ENCODE measurements at places on chromosomes 1 and 21.

- no peak for DNase-seq
These were observed 827 bp downstream of the OR2B11 start for GRCh38 chr1:247456914-247457639.

GRCh38 chr1:220809187-220809550 is 22.5 kb downstream of the MTARC1 start:
- DNase-seq: no peak

GRCh38 chr1:38025233-38025632 is 12.7 kb downstream of the UTP11 start:
- DNase-seq: no peak

DNA sequence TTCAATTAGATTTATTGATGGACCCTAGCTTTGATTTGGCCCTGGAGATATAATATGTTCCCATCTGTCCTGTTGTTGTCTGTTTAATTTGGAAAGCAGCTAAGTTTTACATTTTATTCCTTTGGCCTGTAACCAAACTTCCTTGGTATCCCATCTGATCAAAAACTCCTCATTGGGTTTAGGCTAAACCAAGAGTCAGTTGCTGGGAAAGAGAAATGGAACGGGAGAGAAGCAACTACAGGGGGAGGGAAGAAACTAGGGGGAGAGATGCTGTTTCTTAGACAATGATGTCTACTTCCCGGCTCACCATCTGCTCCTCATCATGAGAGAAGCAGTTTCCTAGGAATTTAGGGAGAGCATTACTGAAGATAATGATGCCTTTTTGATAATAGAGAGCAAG is 141.8 kb downstream of the SYT2 start:
- no peak for DNase-seq

DNA sequence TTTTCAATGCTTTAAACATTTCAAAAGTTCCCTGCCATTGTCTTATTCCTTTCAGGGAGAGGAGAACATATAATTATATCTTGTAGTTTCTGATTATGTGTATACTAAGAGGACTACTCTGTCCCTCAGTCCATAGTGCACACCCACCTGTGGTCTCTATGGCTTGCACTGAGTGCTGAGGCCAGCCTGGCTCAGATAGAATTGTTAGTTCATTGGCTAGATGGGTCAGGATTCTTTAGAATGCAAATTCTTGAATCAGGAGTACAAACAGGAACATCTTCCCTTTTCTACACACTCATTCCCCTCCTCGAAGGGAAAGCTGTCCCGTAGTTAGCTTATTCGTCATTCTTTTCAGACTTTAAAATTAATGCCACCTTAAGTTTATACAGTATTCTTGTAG is 8.2 kb downstream of the BACH1 start:
- no peak for DNase-seq

GRCh38 chr1:183588827-183589226 is 1.4 kb downstream of the NCF2 start:
- no peak for DNase-seq

- DNase-seq: no peak
These were observed 216.9 kb downstream of the MATN1 start for GRCh38 chr1:30506291-30507015.

DNA sequence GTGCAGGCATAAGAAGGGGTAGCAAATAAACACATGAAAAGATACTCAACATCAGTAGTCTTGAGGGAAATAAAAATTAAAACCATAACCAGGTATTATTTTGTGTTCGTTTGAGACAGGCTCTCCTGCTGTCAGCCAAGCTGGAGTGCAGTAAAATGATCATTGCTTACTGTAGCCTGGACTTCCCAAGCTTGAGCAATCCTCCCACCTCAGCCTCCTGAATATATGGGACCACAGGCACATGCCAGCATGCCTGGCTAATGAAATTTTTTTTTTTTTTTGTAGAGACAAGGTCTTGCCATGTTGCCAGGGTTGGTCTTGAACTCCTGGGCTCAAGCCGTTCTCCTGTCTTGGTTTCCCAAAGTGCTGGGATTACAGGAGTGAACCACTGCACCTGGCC is 108.0 kb downstream of the DNM3 start:
- DNase-seq: no peak

- peak; percentile 35 for DNase-seq
These were observed at the start of gene NADK for GRCh38 chr1:1777950-1778662. TSS of gene NADK (minus strand) at chr1:1778470. CDS start at chr1:1765406, 13,064 bp downstream.

- DNase-seq: no peak
These were observed 169.1 kb downstream of the C1orf21 start for GRCh38 chr1:184555665-184556641.

- DNase-seq: no peak
These were observed 1.6 kb upstream of the PIGK start for GRCh38 chr1:77220687-77221463.

- no peak for DNase-seq
These were observed 38.8 kb downstream of the TMEM53 start for GRCh38 chr1:44635439-44635838.

DNA sequence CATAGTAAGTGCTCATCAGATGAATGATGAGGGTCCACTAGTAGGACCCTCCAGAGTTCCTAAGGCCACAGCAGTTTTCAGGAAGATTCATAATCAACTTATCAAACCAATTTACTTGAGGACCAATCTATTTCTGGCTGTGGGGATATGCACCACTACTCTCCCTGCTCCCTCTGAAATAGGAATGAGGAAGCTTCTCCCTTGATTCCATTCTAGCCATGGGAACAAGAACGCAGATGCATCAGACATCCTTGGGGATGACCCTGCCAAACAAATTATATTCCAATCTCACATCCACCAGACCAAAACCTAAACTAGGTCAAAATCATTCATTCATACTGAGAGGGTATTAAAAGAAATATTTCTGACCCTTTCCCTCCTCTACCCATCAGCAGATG is 31.5 kb downstream of the JAK1 start:
- no peak for DNase-seq

DNA sequence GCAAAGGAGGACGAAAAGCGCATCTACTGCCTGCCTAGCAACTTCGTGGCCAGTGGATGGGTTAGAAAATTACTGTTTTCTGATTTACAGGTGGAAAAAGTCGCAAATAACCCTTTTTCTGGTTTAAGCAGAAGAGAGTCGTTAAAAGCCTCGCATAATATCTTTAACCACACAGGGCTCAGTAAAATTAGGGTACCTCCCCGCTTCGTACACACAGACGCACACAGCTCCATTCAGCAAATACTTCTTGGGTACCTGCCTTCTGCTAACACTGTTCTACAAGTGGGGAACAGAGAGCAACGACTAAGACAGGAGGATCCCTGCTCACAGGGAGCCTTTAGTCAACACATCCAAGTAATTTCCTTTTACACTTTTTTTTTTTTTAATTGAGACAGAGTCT is 704 bp downstream of the ALG6 start:
- no peak for DNase-seq

GRCh38 chr1:89687254-89687653 is 54.3 kb downstream of the LRRC8C start:
- no peak for DNase-seq

DNA sequence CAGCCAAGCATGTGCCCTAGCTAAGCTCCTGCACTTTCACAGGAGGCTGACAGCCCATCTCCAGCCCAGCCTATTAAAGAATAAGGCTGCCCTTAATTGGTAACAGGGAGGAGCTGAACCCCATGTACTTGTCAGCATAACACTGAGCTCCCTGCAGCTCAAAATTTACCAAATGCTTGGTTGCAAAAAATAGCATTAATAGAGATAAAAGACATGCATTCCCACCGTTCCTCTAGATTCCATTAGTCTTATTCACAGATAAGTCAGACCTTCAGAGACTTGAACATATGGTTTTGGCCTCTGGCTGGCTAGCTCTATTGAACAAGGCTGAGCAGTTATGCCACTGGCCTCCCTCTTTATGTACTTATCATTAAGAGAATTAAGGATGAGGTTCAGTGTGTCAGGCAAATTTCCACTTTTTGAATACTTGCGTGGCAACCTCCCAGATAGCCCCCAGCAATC is 29.2 kb downstream of the OLFML3 start:
- no peak for DNase-seq

- no peak for DNase-seq
These were observed 130.1 kb downstream of the ADAMTS1 start for GRCh38 chr21:26715116-26715515.

DNA sequence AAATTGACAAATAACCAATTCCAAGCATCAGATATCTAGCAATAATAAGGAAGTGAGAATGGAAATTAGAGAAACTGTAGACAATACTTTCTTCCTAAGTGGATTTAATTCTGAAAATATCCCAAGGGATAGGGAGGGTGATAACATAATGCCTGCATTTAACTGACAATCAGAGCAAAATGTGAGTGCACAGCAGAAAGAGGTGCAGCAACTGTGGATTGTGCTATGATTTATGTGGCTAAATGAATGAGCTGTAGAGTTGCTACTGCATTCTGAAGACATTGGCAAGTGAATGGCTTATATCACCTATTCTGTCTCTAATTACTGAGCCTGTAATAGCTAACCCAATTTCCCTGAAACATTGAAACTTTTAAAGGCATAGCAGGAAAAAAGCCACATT is 39.0 kb downstream of the OLFM3 start:
- DNase-seq: no peak

DNA sequence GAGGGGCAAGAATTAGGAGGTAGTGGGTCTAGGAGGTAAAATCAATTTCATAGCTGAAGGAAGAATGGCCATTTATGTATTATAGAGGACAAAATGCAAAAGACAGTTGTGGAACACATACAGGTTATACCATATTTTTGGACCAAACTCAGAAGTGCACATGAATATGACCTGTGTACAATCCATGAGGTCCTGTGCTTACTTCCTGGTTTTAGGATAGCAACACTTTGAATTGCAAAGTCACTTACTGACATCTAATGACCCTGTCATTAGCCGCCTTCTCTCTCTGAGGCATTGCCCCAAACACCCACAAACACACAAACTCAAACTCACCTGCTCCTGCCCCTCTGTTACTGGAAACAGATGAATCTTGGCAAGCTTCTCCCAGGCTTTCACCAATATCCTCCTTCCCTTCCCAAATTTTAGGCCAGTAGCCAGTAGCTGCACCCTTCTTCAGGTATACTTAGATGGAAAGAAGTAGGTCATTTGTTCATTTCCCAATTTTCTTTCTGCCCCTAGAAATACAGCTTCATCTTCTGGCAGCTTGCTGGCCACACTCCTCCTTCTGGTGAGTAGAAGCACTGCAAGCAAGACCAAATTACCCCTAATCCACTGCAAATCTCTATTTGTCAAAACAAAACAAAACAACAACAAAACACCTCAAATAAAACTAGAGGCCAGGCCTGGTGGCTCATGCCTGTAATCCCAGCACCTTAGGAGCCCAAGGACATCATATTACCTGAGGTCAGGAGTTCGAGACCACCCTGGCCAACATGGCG is 13.7 kb upstream of the RPL5 start:
- DNase-seq: no peak

DNA sequence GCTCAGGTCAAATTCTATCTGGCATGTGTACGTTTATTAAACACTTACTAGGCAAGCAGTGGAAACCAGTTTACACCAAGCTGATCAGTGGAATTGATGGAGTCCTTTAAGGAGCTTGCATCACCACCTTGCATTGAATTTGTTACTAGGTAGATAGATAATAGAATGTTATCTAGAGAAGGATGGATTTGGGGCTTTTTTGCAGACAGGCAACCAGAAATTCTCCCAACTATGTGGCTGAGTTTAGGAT is 44.9 kb downstream of the HHAT start:
- peak; percentile 36 for DNase-seq

DNA sequence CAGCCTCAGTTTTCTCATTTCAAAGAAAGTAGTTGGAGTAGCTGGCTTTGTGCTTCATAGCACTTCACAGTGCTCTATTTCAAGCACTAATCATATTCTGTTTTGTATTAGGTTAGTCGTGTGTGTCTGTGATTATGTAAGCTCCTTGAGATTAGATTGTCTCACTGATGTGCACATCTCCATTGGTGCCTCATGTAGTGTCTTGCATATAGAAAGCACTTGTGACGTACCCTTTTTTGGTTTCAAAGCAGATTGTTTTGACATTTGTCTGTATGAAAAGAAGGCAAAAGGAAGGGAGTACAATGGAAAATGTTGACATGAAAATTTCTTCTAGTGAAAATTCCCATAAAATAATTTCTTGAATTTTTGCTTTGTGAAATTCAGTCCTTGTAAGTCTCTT is 13.9 kb downstream of the BTBD8 start:
- no peak for DNase-seq

GRCh38 chr1:244445320-244446181 is 6.2 kb downstream of the ADSS2 start:
- DNase-seq: no peak

DNA sequence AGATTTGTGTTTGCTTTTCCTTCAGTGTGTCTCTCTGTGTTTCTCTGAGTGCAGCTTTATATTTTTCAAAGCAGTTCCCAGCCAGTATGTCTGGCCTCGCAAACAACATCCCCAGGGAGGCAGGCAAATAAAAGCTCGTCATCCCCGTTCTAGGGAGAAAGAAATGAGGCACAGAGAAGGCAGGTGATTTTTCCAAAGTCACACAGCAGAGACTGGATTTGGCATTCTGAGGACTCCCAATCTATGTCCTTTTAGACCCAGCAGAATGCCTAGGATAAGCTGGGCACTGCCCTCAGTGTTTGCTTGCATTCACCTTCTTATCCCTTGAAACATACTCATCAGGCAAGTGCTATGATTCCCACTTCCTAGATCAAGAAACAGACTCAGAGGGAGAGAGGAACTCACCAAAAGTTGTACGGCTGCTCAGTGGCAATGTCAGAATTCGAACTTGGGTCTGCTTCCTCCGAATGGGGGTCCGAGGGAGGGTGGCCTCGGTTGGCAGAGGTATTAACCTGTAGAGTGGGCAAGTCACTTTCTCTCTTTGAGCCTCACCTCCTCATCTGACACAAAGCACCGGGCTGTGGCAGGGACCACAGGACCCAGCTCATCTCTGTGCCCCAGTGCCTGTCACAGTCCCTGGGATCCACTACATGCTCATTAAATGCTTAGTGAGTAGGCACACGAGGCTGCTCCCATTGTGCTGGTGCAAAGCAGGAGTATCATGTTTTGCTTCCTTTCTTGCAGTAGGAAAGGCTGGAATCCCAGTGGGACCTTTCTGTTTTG is 4.2 kb downstream of the RAP1GAP start:
- DNase-seq: no peak

DNA sequence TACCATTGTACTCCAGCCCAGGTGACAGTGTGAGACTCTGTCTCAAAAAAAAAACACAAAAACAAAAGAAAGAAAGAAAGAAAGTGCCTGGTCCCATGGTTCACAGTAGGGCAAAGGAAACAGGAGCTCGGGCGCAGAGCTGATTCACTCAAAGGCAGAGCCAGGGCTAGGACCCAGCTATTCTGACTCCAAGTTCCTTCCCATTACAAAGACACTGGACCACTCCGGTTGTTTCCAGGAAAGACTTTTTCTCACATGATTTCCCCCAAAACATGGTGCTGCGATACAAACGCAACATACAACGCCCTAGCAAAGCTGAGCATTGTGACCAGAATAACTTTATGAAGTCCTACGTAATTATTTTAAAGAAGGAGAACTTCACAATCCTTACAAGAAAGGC is 10.7 kb downstream of the ABCG1 start:
- DNase-seq: no peak

- no peak for DNase-seq
These were observed 284.6 kb downstream of the PTBP2 start for GRCh38 chr1:97006044-97006661.

All from GOT3 (cell line).